Dermis blood vessel endothelial cell (primary cell): ENCODE measurements at places on chromosomes 13 and 19.

DNA sequence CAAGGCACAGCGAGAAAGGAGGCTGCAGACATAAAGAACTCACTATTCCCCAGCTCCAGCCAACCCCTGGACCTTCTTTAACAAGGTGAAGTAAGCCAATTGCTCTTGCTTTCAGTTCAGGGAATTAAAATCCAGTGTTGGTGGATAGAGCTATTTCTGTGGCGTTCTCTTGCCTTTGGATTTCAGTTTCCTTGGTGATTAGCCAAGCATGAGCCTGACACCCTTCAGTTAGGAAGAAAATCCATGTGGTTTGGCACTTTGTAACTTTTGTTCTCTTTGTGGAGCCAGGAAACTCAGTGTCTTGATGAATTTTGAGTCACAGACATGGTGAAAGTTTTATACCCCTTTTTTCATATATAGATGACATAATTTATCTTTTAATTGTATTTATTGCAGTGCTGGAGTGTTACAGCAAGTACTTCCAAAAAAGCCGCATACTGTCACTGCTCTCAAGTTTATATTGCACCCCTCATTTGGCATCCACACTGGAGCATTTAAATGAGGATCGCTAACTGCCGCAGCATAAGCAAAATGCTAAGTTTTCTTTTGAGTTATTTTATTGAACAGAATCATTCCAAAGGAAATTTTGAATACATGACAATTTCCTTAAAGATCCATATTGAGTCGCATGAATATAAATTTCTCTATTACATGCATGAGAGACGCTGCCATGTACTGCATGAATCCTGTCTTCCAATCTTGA lies 406.8 kb downstream of the MYO16 start:
- no peak for DNase-seq

DNA sequence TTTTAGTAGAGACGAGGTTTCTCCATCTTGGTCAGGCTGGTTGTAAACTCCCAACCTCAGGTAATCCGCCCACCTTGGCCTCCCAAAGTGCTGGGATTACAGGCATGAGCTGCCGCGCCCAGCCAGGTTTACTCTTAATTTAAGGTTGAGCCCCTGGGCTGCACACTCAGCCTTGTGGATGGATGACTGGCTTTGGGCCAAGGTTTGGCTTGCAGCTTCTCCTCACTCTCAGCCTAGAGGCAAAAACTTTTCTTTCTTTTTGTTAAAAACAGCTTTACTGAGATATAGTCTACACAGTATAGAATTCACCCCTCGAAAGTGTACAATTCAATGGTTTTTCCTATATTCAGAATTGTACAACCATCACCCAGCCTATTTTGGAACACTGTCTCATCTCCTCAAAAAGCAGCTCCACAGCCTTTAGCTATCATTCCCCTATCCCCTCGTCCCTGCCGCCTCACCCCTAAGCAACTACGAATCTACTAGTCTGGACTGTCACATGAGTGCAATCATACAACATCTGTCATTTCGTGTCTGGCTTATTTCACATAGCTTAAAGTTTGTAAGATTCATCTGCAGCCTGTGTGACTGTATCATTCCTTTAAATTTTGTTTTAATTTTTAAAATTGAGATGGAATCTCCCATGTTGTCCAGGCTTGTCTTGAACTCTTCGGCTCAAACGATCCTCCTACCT lies 14.5 kb upstream of the TSPAN16 start:
- no peak for DNase-seq

DNA sequence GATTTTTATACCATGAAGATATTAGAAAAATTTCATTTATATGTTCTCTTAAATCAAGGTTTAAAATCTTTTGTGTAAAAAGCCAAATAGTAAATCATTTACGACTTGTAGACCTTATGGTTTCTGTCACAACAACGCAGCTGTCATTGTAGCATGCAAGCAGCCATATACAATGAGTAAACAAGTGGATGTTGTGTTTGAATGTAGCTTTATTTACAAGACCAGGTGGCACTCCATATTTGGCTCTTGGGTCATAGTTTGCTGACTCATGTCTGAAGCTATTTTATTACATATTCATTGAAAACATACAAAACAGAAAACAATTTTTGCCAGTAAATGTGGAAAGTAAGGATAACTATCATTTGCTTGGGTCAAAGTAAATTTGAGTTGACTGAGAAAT lies 930.8 kb downstream of the SLITRK5 start:
- no peak for DNase-seq

DNA sequence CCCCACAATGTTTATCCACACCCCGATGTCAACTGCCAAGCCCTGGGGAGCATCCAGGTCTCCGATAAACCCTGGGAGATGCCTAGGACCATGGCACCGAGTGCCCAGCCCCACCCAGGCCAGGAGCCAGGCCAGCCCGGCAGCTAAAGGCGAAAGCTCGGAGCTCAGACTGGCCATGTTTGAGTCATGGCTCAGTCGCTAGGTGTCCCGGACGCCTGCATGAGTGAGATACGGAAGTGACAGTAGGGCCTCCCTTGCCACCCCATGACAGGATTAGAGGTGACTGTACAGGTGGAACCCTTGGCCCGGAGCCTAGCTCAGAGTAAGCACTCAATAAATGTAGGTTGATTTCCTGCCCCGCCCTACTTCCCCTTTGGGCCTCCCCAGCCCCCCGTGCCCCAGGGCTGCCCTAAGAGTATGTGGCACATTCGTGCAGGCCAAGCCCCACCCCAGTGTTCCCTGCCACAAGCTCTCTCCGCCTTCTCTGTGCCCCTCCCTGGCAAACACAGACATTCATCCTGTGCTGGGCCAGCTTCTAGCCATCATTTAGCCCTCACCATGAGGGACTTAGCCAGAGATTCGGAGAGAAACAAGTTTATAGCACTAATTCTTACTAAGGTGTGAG lies 5.8 kb upstream of the TPM4 start:
- peak; percentile 83 for DNase-seq

GRCh38 chr19:50514346-50515167 lies 844 bp upstream of the ASPDH start:
- DNase-seq = no peak

- no peak for DNase-seq
Measured at GRCh38 chr13:87128036-87128435, 543.1 kb upstream of the SLITRK5 start.

DNA sequence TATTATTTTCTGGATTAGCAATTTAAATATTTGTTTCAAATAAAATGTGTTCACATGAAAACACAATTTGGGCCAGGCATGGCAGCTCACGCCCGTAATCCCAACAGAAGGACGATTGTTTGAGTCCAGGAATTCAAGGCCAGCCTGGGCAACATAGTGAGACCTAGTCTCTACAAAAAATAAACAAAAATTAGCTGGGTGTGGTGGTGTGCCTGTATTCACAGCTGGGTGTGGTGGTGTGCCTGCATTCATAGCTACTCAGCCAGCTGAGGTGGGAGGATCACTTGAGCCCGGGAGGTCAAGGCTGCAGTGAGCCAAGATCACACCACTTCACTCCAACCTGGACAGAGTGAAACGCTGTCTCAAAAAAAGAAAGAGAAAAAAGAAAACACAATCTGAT lies 46.4 kb downstream of the KPNA3 start:
- no peak for DNase-seq

- DNase-seq = no peak
Measured at GRCh38 chr13:24032252-24032651, 128.3 kb upstream of the SPATA13 start.

GRCh38 chr13:103961784-103962183 lies 895.6 kb upstream of the SLC10A2 start:
- DNase-seq = no peak

DNA sequence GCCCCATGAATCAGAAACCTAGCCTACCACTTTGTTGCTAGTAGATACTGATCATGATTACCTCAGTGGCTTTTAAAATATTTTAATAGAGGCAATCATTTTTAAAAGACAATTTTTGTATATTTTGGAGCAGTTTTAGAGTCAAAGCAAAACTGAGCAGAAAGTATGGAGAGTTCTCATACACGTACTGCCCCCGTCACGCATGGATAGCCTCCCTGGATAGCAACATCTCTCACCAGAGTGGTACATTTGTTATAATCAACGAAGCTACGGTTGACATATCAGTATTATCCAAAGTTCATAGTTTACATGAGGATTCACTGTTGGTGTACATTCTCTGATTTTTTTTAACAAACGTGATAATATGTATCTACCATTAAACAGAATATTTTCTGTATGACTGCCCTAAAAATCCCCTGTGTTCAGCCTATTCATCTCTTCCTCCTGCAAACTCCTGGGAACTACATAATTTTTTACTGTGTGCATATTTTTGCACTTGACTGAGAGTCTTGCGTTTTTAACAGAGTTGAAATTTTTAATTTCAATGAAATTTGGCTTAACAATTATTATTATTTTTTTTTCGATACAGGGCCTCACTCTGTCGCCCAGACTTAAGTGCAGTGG lies 1436.8 kb upstream of the PCDH9 start:
- DNase-seq = no peak

- peak; percentile 77 for DNase-seq
Measured at GRCh38 chr13:42970824-42971690, 21.0 kb downstream of the EPSTI1 start.

- no peak for DNase-seq
Measured at GRCh38 chr13:51828730-51829567, 16.0 kb downstream of the TMEM272 start.

- DNase-seq = no peak
Measured at GRCh38 chr19:10895920-10896319, 24.6 kb downstream of the CARM1 start.

- DNase-seq = no peak
Measured at GRCh38 chr19:40672573-40673299, 17.7 kb downstream of the NUMBL start.

DNA sequence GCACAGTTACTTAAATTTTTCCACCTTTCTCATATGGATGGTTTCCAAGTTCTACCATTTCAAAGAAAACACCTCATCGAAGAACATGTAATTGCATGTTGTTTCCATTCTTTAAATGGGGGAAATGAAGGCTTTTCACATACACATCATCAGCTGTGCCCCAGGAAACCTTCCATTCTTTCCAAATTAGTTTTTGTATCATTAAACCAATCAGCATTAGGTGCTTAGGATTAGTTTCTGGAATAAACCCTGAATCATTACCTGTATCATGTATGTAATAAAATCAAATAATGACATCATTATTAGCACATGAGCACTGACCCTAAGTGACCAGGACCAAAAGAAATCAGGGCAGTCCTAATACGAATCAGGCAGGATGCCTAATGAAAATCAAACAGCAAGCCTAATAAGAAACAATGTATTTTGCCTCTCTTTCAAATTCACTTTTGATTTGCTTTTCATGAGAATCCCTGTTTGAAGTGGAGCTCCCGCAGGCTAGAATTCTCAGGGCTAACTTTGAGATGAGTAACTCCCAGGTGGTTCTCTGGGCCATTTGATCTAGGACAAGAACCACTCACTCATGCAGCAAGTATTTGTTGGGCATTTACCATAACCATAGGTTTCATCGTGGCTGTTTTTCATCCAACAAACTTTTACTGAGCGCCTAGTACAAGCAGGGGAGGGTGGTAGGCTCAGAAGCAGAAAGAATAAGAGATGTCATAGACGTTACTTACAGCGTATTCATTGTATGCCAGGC lies 89.2 kb downstream of the MZT1 start:
- no peak for DNase-seq

DNA sequence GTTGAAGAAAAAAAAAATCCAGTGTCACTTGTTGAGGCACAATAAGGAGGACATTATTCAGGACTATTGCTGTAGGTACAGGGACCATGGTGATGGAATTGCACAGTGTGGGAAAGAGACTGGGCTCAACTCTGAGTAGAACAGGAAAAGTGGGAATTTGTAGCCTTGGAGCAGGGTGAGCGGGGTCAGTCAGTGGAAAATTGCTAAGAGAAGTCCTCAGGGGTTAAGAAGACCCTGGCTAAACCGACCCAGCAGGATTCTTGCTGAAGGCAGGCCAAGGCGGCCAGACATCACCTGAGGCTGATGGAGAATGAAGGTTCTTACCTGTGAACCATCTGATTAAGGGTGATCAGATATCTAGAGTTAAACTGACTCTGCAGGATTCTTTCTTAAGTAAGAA lies 12.5 kb downstream of the LAIR2 start:
- DNase-seq = no peak

DNA sequence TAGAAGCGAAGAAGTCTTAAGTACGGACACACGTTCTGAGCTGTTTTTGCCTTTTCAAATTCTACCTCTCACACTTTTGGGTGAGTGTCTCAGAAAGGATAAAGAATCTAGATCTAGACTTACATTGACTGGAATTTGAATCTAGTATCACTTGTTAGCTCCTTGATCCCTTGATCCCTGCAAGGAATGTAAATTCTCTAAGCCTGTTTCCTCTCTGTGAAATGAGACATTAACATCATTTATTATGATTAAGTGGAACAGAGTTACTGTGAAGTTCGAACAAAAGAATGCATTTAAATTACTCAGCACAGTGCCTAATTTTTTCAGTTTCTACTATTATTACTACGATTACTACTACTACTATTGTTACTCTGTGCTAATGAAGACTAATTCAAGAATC lies 86.6 kb upstream of the POSTN start:
- no peak for DNase-seq

GRCh38 chr19:5953680-5954213 lies 24.2 kb downstream of the RANBP3 start:
- peak; percentile 33 for DNase-seq

DNA sequence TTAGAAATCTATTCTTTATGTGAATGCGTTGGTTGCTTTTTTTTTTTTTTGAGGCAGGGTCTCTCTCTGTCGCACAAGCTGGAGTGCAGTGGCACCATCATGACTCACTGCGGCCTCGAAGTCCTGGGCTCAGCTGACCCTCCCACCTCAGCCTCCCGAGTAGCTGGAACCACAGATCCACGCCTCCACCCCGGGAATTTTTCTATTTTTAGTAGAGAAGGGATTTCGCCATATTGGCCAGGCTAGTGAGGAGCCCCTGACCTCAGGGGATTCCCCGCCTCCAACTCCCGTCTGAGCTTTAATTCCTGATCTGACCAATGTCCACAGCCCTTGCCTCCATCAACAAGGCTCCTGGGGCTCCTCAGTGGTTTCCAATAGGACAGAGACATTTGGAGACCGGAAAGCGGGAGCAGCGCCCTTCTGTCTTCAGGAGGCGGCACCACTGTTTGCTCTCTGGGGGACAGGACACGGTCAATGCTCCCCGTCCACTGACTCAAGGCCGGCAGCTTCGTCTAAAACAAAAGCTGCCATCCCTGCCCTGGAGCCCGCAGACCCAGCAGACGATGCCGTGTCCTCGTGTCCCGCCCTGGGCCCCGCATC lies 503 bp downstream of the TUBA3C start:
- no peak for DNase-seq

DNA sequence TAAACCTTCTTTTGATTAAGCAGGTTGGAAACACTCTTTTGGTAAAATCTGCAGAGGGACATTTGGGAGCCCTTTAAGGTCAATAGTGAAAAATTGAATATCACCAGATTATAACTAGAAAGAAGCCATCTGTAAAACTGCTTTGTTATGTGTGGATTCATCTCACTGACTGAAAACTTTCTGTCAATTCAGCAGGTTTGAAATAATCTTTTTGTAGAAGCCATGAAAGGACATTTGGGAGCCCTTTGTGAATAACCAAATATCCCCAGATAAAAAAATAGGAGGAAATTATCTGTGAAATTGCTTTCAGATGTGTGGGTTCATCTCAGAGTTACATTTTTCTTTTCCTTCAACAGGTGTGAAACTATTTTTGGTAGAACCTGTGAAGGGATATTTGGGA lies 1690.7 kb downstream of the UQCRFS1 start:
- DNase-seq = no peak
